ENCODE measurements at places on chromosomes 11 and 22.

- DNase-seq, result no peak
These were observed 54.8 kb downstream of the LDLRAD3 start for GRCh38 chr11:35998634-35999033.

DNA sequence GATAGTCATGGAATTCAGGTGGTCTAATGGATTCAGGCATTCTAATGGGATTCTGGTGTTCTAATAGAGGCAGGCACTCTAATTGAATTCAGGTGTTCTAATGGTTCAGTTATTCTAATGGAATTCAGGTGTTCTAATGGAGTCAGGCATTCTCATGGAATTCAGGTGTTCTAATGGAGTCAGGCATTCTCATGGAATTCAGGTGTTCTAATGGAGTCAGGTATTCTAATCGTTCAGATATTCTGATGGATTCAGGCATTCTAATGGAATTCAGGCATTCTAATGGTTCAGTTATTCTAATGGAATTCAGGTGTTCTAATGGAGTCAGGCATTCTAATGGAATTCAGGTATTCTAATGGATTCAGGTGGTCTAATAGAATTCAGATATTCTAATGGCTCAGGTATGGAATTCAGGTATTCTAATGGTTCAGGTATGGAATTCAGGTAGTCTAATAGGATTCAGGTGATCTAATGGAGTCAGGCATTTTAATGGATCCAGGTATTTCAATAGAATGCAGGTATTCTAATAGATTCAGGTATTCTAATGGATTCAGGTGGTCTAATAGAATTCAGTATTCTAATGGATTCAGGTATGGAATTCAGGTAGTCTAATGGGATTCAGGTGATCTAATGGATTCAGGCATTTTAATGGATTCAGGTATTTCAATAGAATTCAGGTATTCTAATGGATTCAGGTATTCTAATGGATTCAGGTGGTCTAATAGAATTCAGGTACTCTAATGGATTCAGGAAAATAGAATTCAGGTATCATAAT lies 22.0 kb upstream of the PHF21B start:
- no peak for DNase-seq

DNA sequence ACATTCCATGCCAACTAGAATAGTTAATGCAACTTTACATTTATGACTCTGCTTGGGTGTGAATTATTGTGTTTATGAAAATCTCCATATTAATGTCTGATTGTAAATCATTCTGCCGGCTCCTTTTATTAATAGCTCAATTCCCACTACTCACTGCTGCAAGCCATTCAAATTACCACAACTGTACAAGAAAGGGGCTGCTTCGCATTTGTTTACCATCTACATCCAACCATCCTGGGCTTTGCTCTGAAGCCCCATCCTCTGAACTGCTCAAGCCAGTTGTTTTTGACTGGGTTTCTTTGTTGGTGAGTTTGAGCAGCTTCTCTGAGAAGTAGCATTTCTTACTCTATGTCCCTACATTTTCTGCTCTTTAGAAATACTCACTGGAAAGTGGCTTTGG lies 451.6 kb upstream of the CADM1 start:
- DNase-seq, result no peak

- DNase-seq, result no peak
These were observed 28.6 kb upstream of the PHF21A start for GRCh38 chr11:46149826-46150225.

DNA sequence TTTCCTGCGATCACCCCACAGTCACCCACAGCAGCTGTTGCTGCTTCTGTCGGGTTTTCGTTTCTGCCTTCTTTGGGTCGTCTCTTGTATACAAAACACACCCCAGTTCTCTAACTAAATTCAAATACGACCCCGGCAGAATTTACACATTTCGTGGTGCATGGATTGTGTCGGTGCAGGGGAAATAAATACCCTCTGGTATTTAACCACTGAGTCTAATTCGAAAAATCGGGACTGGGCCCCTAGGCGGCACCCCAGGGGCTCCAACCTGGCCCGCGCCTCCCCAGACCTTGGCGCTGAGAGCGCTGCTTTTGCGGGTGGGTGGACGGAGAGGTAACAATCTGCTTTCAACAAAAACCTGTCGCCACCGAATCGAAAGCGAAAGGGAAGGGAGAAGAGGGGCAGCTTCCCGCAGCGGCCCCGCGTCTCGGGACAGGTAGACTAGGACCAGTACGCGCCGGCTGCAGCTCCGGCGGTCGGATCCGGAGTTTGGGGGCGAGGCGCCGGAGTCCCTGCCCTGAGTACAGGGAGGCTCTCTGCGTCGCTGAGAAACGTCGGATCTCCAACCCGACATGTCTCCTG lies 4.4 kb downstream of the ALX4 start:
- DNase-seq, result no peak

DNA sequence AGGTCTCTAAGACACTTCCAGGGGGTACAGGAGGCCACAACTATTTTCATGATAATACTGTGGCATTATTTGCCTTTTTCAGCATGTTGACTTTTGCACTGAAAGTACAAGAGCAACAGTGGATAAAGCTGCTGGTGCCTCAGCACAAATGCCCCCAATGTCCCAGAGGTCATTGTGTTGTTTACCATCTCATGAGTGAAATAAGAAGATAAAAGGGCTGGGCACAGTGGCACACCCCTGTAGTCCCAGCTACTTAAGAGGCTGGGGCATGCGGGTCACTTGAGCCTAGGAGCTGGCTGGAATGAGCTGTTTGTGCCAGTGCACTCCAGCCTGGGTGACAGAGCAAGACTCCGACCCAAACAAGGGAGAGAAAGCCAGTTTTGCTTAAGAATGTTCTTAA lies 72.6 kb upstream of the RAB1B start:
- no peak for DNase-seq

DNA sequence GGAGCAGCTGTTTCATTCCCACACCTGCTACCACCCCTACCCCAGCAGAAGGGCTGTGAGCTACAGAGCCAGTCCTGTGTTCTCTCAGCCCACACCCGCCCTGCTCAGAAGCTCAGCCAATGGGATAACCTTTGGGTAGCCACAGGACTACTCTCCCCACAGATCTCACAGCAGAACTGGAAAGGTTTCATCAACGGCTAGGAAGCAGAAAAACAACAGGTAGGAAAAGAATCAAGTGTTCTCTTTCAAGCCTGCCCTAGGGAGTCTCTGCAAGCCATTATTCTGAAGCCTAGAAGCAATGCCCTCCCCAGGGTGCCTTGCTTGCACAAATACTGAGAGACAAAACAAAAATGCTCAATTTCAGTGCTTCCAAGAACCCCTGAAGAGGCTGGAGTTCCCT lies 77.2 kb downstream of the TMPRSS5 start:
- no peak for DNase-seq

DNA sequence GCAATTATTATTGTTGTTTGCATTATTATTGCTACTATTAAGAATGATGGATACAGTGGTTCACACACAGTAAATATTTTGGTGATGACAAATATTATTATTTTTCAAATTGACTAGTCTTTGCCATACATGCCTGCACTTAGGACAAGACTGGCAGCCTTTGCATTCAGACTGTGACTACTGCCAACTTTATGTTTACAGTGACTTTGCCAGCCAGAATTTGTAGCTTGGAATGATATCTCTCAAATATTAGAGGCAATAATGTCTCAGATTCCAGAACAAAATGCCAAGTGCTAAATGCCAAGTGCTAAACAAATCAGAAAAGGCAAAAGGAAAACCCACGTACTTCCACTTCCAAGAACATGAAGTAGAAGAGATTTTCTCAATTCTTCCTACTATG lies 823.1 kb downstream of the DLG2 start:
- DNase-seq, result no peak

DNA sequence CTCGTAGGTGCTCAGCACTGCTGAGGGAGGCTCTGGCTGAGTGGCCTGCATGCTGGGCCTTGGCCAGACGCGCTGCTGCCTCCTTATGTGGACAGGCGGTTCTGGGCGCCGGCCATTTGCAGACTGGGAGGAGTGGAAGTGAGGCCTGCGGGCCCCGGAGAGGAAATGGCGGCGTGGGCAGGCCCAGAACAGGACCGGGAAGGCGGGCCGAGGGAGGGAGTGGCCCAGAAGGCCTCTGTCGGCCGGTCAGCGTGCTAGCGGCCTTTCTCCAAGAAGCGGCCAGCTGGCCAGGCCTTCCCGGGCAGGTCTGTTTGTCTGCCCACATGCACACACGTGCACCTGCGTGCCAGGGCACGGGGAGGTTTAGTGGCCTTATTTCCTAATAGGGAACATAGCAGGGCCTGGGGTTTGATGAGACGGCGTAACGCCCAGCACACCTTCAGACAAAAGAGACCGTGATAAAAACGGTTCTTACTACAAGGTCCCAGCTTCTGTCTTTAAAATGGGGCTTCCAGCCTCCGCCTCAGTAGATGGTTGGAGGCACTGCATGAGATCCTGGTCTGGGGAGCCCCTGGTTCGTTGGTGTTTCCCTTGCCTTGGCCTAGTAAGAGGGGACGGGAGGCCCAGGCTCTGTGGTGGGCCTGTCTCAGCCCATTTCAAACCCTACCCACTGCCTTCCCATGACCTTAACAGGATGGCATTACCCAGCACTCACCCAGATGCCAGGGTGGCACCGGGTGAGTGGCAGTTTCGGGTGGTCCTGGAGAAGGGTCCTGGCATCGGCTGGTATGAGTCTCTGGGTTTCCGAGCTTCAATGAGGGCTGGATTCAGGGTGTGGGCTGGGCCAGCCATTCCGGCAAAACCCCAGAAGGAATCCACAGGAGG lies 65.1 kb upstream of the PPARA start:
- no peak for DNase-seq

- no peak for DNase-seq
These were observed 192.6 kb upstream of the E2F8 start for GRCh38 chr11:19433367-19433766.

GRCh38 chr11:8693555-8693954 lies 11.0 kb downstream of the RPL27A start:
- DNase-seq, result no peak

GRCh38 chr11:65355776-65356393 lies 1.3 kb downstream of the TIGD3 start:
- peak; percentile 32 for DNase-seq

GRCh38 chr11:132772703-132773545 lies 759.4 kb downstream of the OPCML start:
- DNase-seq, result no peak

Data from fibroblast of skin of right quadriceps (primary cell).